ENCODE measurements at places on chromosomes 3 and 15.

- no peak for DNase-seq
Observed at GRCh38 chr3:183933160-183933559, 48.5 kb upstream of the PARL start.

DNA sequence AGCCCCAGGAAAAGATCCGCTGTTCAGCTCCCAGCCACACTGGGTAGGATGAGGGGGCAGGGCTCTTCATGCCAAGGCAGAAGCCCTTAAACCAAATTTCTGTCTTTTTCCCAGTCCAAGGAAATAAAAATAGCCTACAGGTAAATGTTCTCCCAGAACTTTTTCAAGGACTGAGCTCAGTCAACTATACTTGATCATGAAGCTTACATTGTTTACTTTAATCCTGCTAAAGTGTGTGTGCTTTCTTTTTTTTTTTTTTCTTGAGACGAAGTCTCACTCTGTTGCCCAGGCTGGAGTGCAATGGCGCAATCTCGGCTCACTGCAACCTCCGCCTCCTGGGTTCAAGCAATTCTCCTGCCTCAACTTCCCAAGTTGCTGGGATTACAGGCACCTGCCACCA is 17.9 kb downstream of the CLDN18 start:
- no peak for DNase-seq

DNA sequence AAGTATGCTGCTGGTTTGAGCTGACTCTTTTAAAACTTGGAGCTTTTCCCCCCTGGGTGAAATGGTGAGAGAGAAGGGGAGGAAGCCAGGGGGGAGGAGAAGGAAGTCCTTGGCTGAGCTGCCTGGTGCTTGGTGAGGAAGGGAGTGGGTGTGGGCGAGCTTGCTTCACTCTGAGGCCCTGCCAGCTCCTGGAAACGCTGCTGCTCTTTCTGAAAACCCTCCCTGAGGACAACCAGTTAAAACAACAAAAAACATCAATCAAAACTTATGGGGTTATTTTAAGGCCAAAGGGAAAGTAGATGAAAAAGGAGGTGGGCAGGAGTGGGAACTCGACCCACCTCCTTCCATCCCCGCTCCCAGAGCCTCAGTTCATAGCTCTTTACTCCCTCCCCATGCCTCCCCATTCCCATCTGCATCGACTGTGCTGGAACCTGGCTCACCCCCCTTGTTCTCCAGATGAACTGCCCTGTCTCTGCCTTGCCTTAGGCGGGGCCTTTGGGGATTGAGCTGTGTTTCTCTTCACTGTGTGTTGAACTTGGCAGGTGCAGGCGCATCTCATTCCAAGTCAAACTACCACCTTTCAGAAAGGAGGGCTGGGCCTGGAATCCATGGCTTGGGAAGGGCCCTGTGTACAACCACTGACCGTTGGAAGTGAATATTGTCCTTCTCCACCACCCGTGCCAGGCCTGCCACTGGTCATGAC is 166.1 kb downstream of the ZNF621 start:
- DNase-seq = no peak

DNA sequence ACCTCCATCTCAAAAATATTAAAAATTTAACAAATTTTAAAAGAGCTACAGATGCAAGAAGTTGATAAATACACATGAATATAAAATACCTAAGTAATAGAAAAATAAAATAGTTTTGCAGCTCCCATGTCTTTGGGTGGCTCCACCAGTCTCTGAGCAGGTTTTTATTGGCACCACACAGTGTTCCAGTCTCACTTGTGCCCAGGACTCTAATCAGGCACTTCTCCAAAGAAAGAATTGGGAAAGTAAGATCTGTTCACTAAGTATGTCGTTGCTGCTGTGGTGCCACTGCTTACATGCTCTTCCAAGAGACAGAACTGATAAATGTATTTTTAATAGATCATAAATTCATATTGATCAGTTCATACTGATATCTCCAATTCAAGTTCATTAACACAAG is 92.5 kb upstream of the ABI3BP start:
- DNase-seq = no peak

- DNase-seq = no peak
Observed at GRCh38 chr3:48039487-48040190, 23.4 kb upstream of the MAP4 start.

GRCh38 chr3:168060317-168060716 is 35.4 kb downstream of the GOLIM4 start:
- DNase-seq = no peak

DNA sequence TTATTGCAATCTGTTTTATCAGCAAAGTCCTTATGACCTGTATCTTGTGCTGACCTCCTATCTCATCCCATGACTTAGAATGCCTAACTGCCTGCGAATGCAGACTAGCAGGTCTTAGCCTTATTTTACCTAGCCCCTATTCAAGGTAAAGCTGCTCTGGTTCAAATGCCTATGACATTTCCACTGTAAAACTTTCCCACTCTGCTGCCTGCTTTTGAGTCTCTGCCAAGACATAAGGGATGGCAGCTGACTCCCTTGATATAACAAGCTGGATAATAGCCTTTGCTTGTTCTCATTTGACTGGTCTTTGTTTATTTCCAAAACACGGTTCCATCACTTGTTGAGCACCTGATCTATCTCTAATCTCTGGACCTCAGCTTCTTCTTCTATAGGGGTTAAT is 131.9 kb upstream of the STRIT1 start:
- DNase-seq = no peak

DNA sequence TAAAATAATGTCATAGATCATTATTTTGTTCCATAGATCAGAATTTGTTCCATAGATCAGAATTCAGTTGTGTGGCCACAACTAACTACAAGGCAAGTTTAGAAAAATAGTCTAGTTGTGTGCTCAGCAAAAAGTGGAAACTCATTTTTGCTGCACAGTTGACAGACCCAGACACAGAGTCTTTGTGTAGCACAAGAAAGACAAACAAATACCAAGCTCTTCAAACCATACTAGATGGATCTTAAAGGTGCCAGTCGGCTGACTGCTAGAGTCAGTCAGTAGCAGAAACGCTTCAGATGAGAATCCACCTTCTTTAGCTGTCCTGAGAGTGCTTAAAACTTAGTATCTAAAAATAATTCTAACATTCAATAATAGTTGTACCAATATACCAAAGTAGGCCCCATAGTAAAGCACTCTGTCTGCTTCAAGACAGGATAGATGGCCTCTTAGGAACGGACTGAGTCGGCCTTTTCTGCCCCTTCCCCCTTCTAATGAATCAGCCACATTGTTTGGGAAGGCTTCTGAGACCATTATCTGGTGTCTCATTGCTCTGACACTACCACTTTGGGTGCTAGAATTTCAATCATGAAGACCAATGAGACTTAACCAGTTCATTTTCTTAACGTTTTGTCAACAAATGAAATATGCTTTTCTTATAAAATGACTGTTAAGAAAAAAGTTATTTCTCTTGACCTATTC is 27.7 kb upstream of the SLC4A7 start:
- DNase-seq = no peak

GRCh38 chr3:61381745-61382392 is 130.6 kb upstream of the FHIT start:
- DNase-seq = peak; percentile 33

- no peak for DNase-seq
Observed at GRCh38 chr3:126465928-126466544, 9.7 kb downstream of the ZXDC start.

GRCh38 chr3:20320489-20320888 is 134.5 kb upstream of the SGO1 start:
- no peak for DNase-seq

GRCh38 chr3:16297997-16298885 is 33.2 kb downstream of the OXNAD1 start:
- DNase-seq = no peak

DNA sequence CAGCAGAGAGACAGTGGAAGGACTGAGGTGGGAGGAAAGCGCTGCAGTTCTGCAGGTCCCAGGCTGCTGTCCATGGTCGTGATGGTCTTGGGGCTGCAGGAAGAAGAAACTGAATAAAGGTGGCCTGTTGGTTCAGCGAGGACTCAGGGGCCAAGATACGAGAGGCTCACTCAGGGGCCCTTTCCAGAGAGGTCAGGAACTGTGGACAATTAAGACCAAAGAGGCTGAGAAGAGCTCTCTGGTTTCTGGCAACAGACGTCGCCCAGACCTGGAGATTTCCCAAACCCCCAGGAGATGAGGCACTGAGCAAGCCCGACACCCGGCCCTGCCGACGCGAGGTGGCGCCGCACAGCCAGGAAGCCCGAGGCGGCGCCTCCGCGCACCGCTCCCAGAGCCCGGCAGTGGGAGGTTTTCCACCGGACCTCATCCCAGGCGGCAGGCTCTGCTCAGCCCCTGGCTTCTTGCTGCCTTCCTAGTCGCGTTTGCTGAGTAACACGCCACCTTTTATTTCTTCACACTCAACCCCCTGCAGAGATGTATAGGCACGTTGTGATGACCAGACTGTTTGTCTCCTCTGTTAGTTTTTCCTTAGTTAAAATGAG is 56.4 kb upstream of the ARRDC4 start:
- no peak for DNase-seq

- no peak for DNase-seq
Observed at GRCh38 chr3:59079962-59080361, 30.1 kb upstream of the CFAP20DC start.

- no peak for DNase-seq
Observed at GRCh38 chr15:63050731-63051155, 8.2 kb downstream of the TPM1 start.

DNA sequence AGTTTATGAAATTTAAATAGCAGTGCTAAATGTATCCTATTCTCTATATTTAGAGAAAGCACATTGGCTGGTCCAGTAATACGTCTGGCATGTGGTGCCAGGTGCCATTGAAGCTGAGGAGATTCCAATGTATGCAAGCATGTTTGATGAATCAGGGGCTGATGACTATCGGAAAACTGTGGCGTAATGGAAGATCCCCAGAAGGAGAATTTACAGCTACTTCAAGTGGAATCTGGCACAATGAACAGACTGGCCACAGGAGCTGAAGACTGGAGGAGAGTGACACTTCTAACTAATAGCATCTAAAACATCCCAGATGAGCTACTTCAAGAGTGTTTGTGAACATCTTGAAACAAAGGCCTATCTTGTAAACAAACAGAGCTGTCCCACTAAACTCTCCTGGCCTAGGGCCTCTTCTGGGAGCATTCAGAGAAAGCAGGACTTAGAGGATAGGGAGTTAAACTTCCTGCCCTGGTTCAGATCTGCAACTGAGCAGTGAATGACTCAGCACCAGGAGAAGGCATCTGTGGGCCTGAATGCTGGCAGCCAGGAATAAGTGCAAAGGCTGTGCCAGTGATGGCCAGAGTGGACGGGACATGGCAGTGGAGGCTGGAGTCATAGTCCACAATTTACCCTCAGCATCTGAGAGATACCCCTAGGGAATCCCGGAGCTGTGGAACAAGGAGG is 15.2 kb upstream of the ACTC1 start:
- no peak for DNase-seq

DNA sequence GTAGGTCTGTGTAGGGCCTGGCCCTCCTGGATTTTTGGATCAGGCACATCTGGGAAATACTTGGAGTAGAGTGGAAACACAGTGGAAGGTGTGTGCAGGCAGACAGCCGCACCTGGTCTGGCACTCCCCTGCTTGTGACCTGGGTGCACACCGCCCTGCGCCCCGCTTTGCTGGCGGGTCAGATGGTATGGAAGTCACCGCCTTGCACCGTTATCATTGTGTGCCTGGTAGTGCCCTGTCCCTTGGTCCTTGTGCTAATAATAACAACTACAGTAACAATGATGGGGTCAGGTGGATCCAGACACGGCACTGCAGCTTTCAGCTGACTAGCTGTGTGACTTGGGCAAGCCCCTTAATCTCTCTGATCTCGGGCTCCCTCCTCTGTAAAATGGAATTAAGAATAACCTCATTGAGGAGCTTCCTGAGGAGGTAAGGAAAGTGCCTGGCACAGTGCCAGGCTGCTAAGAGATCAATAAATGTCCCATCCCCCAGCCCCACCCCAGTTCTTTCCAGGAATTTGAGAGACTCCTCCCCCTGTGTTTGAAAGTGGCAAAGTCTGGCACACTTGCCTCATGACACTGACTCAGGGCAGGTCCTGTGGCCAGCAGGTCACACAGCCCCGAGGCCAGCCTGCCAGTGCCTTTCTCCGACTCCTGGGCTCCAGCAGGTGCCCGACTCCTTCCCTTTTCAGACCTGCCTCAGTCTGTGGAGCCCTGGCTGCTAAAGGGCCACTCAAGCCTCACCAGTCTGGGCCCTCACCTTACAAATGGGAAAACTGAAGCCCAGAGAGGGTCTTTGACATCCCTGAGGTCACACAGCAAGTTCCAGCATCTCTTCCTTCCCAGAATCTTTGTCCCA is 9.8 kb downstream of the ISG20 start:
- peak; percentile 57 for DNase-seq

- no peak for DNase-seq
Observed at GRCh38 chr3:174640932-174641331, 218.2 kb upstream of the NAALADL2 start.

DNA sequence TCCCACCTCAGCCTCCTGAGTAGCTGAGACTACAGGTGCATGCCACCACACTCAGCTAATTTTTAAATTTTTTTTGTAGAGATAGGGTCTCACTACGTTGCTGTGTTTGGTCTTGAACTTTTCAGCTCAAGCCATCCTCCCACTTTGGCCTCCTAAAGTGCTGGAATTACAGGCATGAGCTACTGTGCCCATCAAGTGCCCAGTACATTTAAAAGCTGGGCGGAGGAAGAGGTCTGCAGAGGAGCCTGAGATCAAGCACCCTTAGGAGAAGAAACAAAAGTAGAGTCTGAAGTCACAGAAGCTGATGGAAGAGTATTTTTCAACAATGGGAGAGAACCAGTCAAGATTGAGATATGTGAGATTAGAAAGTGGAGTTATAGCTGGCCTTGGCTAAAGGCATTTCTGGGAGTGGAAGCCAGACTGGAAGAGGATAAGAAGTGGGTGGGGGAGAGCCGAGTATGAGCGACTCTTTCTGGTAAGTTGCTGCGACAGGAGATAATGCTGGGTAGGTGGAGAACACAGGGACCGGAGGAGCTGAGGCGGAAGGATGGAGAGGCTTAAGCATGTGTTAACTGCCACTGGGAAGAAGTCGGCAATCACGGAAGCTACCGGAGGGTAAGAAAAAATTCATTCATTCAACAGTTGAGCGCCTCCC is 782 bp upstream of the IREB2 start:
- DNase-seq = no peak

- DNase-seq = no peak
Observed at GRCh38 chr3:126356373-126357264, 589 bp downstream of the KLF15 start.

- no peak for DNase-seq
Observed at GRCh38 chr15:88805031-88805780, 2.0 kb downstream of the ACAN start.

All from CD4-positive, alpha-beta T cell treated with Interleukin-4 for 4 hours (primary cell).